ENCODE measurements at places on chromosomes 3 and 15.

- no peak for DNase-seq
Observed at GRCh38 chr15:77738038-77738370, 105.3 kb upstream of the LINGO1 start.

DNA sequence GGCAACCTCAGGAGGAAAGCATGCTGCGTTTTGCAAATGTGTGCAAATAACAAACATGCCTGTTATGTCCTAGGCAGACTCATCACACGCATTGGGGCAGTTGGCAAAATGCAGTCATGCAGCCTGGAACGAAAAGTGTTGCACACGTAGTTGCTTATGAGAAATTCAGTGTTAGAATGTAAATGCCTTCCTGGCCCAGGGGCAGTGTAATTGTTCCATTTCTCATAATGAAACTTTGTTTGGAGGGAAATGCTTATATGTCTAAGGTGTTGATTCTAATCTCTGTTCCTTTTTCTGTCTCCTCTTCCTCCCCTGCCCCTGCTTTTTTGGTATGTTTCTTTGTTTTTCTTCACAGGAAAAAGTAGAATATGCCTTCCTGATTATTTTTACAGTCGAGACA is 156.0 kb downstream of the CACNA1D start:
- DNase-seq: no peak

- DNase-seq: no peak
Observed at GRCh38 chr3:123084738-123085237, 18.0 kb downstream of the PDIA5 start.

DNA sequence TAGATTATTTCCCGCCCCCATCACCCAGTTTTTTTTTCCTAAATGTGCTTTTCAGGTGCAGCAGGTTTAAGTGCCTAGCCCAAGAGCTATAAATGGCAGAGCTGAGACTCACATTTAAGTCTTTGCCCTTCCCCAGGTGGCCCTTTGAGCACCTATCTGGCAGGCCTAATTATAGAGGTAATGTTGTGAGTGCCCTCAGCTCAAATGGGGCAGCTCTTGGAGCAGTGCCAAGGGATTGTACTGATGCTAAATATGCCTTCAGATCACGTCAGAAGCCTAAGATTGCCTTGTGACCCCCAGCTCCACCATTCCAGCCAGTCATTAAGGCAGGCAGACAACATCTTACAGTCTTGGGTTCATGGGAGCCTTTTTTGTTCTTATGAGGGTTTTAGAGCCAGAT is 159.5 kb downstream of the RPLP1 start:
- no peak for DNase-seq

DNA sequence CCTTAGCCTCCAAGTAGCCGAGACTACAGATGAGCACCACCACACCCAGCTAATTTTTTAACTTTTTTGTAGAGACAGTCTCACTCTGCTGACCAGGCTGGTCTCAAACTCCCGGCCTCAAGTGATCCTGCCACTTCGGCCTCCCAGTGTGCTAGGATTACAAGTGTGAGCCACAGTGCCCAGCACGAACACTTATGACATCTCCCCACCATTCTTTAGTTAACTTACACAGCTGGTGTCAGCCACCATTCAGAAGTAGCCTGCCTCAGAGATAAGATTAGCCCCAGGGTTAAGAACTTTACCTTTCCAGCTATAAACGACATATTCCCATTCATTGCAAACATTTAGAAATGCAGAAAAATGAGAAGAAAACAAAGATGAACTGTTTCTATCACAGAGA is 58.2 kb downstream of the TRPM7 start:
- no peak for DNase-seq

- DNase-seq: peak; percentile 31
Observed at GRCh38 chr15:92074646-92075045, 221.1 kb downstream of the SLCO3A1 start.

DNA sequence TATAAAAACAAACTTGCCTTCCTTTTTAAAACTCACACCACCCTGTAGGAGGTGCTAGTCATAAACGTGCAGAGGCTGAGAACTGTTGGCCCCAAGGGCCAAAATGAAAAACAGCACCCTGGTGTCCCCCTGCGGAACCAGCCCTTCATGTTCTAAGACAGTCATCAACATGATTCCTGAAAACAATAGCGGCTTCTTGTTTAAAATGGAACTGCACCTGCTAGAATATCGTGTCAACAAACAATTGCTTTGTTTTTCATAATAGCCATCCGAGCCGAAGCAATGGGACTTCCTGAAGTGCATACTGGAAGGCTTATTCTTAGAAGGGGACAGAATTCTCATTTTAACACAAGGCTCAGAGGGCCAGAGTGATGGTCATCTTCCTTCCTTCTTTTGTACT is 43.7 kb downstream of the MECOM start:
- no peak for DNase-seq

DNA sequence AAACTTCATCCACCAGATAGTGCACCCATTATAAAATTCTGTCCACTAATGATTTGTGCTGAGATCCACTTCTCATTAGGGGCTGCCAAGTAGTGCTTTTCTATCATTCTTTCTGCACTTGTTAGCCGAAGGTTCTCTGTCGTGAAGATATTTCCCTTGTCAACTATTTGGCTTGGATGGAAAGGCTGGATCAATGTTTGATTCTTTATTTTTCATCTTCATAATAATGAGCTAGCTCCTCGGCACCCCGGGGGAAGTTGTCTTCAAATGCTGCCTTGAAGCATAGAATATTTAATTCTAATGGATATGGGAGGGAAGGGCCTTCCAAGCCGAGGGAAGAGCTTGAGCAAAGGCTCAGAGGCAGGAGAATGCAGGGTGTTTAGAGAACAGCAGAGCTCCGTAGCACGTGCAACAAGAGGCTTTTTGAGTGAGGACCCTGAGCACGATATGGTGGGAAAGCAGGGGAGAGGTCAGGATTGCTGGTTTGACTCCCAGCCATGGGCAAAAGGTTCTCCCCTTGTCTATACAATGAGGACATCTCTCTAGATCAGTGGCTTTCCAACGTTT is 16.3 kb upstream of the MUC20 start:
- no peak for DNase-seq

- DNase-seq: no peak
Observed at GRCh38 chr3:127750226-127751031, 71.9 kb downstream of the MGLL start.

- no peak for DNase-seq
Observed at GRCh38 chr3:81218023-81218422, 543.4 kb downstream of the GBE1 start.

GRCh38 chr3:108834551-108834950 is 12.0 kb downstream of the TRAT1 start:
- no peak for DNase-seq

DNA sequence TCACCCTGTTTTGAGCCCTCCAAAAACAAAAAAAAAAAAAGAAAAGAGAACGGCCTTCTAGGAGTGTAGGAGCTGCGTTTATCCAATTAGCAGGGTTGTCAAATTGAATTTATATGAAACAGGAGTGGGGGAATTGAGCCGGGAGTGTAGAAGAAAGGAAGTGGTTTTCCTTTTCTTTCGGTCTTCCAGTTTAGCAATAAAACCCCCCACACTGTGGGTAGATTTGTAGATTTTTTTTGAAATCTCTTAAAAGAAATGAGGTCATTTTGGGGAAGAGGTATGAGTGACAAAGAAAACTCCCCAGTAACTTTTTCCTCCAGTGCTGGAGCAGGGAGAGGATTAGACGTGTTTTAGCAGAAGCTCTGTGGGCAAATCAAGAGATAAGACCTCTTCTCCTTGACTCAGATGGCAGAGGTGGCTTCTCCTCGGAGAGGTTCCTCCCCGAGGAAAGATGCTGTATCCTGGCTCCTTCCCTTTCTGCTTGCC is 30.8 kb downstream of the BOC start:
- DNase-seq: no peak

DNA sequence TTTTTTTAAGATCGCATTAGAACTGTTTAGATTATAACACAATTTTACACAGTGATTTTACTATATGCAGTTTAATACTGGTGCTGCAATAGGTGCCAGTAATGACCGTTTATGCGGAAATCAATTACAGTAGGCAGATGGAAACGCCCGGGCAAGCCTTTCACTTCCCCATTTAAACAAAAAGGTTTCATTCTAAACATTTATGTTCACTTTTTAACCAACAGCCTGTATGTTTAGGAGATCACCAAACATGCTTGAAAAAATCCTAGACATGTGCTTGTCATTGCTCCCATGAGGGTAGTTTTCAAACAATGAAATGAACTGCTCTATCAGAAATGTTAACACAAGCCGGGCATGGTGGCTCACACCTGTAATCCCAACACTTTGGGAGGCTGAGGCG is 2.7 kb downstream of the BNIP2 start:
- DNase-seq: no peak

- no peak for DNase-seq
Observed at GRCh38 chr3:105493305-105493892, 126.7 kb downstream of the ALCAM start.

DNA sequence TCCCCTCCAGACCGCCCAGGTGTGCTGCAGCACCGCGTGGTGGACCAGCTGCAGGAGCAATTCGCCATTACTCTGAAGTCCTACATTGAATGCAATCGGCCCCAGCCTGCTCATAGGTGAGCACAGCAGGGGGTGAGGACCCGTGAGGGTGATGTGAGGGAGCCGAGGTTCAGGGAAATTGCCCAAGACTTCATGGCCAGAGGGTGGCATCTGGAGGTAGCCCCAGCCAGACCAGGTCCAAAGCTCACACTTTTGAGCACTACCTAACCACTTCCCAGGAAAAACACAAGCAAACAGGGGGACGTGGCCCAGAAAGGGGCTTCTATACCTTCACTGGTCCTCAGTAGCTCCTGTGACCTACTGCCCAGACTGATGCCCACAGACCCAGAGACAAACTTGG is 33.8 kb downstream of the NR1I2 start:
- DNase-seq: no peak

DNA sequence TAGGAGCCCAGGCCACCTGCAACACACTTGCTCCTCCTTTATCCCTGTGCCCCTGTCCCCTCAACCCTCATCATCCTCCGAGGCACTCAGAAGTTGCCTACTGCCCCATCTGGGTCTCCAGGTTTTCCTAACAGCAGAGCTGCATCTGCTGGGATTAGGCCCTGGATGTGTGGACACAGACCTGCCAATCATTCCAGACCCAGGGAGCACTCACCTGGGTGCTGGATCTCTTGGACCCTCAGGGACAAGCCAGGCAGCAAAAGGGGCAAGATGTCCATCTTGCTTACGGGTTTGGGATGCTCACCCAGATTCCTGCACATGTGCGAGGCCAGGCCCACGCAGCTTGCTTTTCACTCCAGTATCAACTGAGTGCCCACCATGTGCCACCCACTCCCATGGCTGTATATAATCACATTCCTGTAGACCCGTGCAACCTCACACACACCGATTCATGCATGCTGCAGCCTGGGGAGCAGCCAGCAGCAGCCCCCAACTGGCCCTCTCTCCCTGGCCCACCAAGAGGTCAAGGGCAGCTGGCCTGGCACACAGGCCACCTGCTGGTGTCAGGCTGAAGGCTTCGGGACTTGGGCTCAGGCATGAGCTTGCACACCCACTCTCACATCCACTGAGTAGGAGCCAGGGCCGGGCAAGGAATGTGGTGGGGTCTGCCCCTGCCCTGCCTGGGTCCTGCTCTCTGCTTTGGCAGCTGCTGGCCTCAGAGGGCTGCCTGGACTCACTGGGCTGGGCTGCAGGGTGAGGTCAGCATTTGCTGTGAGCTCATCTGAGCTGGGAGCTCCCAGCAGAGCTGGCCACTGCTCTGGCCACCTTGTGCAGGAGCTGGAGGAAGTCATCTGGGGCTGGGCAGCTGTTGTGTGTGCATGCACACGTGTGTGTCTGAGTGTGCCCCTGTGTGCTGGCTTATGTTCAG is 14.9 kb downstream of the PRKCD start:
- DNase-seq: no peak

- no peak for DNase-seq
Observed at GRCh38 chr3:117932441-117932840, 1102.2 kb downstream of the IGSF11 start.

DNA sequence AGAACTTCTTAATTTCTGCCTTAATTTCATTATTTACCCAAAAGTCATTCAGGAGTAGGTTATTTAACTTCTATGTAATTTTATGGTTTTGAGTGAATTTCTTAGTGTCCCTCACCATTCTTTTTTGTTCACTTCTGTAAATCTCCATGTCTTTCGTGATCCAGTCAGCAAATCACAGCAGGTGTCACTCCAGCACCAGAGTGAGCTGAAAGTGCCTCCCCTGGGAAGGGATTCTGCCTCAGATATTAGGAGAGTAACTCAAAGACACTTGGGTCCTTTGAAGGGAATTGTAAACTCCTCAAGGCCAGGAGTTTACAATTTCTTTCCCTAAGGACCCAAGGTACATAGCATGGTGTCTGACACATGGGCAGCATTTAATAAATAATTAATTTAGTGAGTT is 207.6 kb upstream of the AZI2 start:
- DNase-seq: no peak

- no peak for DNase-seq
Observed at GRCh38 chr15:57573151-57573550, 18.6 kb upstream of the MYZAP start.

DNA sequence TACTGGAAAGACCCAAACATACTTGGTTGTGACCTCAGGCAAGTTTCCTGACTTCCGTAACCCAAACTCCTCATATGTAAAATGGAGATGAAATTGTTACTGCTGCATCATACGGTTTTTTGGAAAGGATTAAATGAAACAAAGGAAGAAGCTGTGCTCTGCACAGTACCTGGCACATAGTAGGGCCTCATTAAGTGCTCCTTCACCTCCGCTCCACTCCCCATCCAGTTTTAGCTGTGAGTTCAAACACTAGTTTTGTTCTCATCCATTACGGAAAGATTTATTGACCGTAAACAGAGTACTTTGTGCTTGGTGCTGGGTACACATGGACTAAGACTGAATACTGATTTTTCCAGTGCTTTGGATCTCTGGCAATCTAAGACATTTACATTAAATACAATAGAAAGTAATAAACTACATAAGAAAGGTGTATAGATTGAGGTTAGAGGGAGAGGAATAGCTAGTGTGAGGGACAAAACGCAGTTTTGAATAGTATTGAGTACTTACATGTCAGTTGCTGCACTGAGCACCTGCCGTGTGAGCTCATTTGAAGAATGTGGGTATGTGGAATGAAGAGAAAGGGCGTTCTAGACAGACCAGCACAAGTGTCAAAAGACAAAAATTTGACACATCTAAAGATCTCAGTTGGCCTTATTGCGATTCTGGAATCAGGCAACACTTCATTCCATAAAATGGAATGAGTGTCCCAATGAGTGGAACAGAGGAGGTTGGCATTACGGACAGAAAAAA is 594 bp upstream of the ICE2 start:
- DNase-seq: no peak

GRCh38 chr15:101615986-101616848 is 36.0 kb downstream of the TM2D3 start:
- no peak for DNase-seq

Measured in tibial nerve (tissue), 4 donors.